ENCODE measurements at places on chromosomes 13 and 19.

GRCh38 chr13:81745391-81745790 lies 1404.5 kb upstream of the SPRY2 start:
- no peak for DNase-seq

- no peak for DNase-seq
Measured at GRCh38 chr19:40431698-40432097, 5.9 kb upstream of the SERTAD1 start.

- DNase-seq = no peak
Measured at GRCh38 chr13:72198967-72199560, 332.1 kb upstream of the DACH1 start.

DNA sequence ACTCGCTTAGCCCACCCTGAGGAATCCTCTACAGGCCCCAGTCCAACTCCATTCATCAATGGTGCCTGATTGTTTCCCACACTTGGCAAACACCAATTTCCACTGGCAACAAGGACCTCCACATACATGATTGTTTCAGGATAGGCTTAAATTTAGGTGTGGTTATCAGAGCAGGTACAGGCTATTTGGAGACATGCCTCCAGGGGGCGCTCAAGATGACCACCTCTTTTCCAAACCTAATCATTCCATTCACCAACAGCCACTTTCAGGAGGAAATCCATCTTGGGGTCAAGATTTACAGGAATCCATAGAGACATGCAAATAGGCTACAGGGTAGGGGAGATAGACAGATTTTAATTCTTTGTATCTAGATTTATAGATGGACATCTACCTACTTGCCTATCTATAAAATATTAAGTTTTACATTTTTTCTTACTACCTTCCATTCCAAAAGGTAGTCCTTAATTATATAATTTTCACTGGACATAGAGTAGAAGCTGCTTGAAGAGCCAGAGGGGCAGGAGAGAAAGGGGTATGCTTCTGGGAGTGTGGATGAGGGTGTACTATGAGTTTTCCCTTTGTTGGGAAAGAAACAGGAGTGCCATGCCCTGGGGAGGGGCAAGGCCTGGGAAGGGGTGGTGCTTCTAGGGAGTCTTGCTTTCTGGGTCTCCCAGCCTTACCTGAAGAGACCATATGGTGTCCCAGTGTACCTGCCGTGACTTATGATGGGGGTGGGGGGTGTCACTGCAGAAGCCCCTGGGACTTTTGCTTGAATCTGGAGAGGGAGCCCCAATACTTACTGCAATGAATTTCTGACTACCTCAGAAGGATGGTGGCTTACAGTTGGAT lies 14.1 kb upstream of the PCDH8 start:
- DNase-seq = peak; percentile 74

DNA sequence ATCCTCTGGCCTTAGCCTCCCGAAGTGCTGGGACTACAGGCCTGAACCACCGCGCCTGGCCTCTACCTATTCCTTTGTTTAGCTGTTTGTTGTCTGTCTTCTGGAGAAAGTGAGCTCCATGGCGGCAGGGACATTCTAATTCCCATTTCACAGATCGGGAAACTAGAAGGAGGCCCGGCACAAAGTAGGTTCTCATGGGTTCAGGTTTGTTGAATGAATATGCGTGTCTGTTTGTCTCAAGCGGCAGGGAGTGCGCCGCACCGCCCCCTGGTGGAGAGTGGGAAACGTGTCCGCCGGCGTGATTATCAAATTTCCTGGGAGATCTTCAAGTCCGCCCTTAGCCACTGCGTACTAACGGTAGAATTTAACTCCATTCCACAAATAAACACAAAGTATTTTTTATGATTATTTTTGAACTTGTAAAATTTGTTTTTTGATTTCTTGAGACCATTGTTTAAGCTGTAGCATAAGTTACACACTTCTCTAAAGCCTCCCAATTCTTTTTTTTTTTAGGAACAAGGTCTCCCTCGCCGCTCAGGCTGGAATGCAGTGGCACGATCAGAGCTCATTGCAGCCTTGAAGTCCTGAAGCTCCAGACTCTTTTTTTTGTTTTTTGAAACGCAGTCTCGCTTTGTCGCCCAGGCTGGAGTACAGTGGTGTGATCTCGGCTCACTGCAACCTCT lies 8.9 kb upstream of the CCDC9 start:
- peak; percentile 83 for DNase-seq

DNA sequence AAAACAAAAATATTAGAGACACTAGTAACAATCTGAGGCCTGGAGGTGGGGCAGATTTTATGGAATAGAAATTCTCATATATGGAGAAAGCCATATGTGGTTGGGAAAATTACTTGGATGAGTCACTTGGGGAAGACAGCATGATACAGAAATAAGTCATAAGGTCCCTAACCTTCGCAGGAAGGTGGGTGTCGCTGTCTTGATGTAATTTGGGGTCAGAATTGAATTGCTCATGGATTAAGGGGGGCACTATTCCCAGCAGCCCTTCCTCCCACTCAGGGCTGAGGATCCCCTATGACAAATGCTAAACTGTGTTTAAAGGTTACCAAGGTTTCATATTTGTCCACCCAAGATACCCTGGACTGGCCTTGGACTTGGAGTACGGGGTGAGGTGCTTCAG lies 5.0 kb downstream of the RDH8 start:
- no peak for DNase-seq

DNA sequence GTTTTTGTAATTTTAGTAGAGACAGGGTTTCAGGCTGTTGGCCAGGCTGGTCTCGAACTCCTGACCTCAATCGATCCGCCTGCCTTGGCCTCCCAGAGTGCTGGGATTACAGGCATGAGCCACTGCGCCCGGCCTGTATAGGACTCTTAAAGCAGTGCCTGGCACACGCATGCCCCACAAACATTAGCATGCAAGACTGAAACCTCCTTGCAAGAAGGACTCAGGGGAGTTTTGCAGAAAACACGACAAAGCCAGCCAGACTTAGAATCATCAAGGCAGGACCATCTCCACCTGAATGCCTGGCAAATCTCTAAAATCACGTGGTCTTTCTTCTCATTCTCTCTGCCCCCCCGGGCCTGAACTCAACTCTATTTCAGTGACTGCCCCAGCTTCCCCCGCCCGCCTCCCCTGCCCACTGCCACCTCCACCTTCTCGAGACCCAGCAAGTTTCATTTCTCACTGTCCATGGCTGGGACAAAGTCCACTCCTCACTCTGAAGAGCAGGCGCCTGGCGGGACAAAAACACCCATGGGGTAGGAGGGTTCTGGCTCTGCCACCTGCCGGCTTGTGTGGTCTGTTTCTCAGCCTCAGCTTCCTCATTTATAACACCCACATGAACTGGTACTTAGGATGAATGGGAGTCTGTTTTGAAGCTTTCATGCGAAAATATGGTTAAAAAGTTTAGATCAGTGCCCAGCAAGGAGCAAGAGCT lies 2.4 kb downstream of the TICAM1 start:
- no peak for DNase-seq

GRCh38 chr19:10501971-10502523 lies 1.1 kb downstream of the KEAP1 start:
- DNase-seq = peak; percentile 45

GRCh38 chr13:84951128-84951527 lies 848.1 kb downstream of the SLITRK6 start:
- no peak for DNase-seq

DNA sequence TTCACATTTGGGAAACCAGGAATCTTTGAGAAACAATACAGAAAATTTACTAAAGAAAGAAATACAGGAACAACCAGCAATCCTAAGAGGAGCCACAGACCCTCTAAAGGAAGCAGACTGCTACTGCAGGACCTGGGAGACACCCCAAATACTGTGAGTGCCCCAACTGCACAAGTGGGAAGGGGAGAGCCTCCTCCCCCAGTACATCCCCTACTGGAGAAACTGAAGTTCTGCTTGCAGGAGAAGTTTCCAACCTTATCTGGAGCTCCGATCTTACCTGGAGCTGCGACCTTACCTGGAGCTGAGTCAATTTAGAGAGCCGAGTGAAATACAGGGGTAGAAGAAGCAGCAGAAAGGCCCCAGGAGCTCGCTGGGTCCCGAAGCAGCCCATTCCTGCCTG lies 236.4 kb upstream of the SPRY2 start:
- DNase-seq = no peak

DNA sequence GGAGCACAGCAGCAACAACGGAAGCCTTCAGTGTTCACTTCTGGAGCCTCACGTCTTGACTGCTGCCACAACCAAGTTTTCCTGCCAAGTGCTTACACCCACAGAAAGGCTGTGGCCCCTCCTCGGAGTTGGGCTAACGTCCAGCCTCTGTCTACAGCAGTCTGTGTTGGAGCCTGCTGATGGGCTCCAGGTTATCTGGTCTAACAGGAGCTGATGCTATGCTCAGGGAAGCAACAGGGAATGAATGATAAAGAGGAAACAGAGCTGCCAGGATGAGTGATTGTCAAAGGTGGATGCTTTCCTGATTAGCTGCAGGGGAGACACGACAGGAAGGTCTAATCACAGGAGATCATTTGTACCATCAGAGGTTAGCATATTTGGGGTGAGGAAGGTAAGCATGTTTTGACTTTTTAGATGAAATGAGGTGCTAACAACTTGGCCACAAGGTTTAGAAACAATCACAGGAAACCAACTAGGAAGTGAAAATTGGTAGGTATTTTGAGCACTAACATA lies 53.8 kb upstream of the RCBTB2 start:
- DNase-seq = no peak

- peak; percentile 48 for DNase-seq
Measured at GRCh38 chr19:1408300-1409203, 1.2 kb downstream of the DAZAP1 start.

GRCh38 chr13:33213797-33214196 lies 71.8 kb downstream of the STARD13 start:
- no peak for DNase-seq

DNA sequence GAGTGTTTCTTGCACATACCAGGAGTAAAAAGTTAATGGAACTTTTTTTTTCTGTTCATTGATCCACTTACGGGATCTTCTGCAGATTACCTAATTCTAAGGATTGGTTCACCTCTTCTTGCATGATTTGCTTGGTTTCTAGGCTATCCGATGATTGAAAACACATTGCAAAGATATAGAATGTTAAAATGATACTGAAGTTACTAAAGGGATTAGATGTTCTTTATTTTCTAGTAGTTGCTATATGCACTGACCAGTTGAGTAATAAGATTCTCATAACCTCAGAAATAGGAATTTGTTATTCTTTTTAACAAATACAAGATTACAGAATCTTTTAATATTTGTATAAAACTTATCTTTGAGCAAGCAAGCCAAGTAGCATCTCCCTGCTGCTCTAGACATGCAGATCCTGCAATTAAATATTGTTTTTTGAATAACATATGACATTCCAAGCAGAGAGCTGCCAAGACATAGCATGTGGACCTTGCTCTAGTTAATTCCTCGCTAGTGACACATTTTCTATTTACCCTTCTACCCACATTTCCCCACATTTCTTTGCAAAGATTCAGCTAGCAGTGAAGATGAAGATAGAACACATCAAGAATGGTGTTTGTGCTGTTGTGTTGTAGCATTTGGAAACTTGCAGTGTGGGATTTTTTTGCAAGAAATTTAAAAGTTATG lies 51.7 kb upstream of the RNF113B start:
- no peak for DNase-seq

DNA sequence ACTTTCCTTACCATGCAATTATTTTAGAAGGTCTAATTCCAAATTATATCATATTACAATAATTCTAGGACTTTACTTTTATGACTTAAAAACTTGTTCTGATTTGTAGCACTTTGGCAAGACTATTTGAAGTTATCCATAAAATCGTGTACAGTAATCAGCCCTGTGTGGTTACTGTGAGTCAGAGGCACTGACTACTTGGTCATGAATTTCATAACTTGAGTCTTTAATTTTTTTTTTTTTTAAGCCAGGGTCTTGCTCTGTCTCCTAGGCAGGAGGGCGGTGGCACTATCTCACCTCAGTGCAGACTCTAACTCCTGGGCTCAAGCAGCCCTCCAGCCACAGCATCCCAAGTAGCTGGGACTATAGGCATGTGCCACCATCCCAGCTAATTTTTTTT lies 1319.2 kb upstream of the SLC10A2 start:
- DNase-seq = no peak

- no peak for DNase-seq
Measured at GRCh38 chr13:104522235-104523072, 1456.2 kb upstream of the SLC10A2 start.

- peak; percentile 18 for DNase-seq
Measured at GRCh38 chr13:50699874-50700663, 143.4 kb downstream of the DLEU7 start.

- DNase-seq = no peak
Measured at GRCh38 chr13:51246025-51246417, 23.8 kb downstream of the FAM124A start.

DNA sequence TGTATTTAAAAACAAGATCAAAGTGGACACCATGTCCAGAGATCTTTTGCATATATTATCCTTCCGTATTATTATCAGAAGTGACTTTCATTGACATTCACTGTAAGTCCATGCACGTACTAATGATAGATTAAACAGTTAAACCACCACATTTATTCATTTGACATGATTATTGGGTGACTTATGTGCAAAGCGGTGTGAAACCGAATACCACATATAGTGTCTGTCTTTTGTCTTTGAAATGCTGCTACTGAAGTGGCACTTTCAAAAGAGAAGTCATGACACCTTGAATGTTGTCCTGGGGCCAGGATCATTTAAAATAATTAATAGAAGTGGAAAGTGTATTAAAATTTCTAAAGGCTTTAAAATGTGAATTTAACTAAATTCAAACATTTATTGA lies 100.1 kb downstream of the ERCC5 start:
- no peak for DNase-seq

GRCh38 chr19:46764817-46765291 lies 18.6 kb upstream of the STRN4 start:
- DNase-seq = no peak

DNA sequence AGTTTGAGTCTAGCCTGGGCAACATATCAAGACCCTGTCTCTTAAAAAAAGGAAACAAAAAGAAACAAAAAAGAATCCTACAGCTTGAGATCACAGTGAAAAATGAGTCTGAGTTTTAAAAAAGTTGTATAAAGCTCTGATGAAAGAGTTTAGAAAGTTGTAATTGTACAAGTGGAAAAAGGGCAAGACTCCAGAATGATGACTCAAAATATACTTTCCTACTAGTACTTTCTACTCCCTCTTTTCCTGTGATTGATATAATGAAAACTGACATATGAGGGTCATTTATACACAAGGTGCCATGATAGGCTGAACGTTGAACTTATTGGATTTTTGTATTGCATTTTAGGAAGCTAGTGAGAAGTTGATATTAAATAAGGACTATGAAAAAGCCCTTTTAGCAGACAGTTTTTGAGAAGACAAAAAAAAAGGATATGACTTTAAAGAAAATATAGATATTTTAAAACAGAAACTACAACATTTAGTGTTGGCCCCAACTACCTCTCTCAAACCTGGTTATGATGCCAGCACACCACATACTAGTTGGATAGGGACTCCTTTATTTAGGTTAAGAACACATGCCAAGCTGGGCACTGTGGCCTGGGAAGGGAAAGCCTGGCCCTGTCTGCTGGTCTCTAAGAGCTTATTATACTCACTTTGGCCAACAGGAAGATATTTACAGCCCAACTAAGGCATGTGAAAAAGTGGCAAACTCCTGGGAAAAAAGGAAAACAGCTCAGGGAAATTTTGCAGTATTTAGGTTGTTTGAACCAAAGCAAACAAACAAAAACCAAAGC lies 116.6 kb downstream of the KL start:
- no peak for DNase-seq

Measured in WTC11 (cell line).